ENCODE measurements at places on chromosomes 6 and 20. TPM values are rescaled to one million over a fixed set of nuclear protein-coding genes. Genes with fewer than 3 reads are reported as not detected.

Gene TREML4
- not detected for total RNA-seq

Gene GCLC
- total RNA-seq = 27.2 TPM

- no peak for DNase-seq
Measured at GRCh38 chr20:37669062-37669772, 24.6 kb upstream of the CTNNBL1 start.

- no peak for DNase-seq
Measured at GRCh38 chr6:90701146-90701781, 114.4 kb upstream of the MAP3K7 start.

- DNase-seq = peak; percentile 85
Measured at GRCh38 chr20:50111120-50111828, 1.7 kb downstream of the UBE2V1 start.

GRCh38 chr20:44856856-44857448 lies 28.6 kb upstream of the YWHAB start:
- DNase-seq = no peak

DNA sequence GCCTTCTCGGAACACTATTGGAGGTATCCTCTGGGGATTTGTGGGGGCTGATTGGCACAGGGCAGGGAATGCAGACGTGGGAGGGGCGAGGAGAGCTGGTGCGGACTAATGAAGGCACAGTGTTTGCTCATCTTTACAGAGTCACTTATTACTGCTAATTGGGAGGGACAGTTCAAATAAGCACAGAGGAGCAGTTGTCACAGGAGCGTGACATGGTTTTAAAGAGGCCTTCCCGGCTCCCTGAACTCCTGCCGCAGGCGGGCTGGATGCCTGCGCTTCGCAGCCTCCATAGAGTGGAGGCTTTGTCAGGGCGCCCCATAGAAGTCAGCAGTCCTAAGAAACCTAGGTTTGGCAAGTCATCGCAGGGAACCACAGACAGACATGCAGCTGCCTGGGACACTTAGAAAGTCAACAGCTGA lies 149.6 kb downstream of the LINC00237 start:
- no peak for DNase-seq

DNA sequence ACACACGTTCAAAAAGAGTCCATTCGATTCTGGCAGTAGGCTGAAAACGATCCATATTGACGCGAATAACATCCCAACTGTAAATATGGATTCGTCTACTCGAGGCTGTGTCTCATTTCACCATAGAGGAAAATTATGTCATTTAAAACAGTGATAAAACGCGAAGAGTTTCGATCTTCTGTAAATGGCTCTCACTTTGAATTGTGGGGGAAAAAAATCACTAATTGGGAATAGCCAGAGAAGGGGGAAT lies 845 bp upstream of the MARCKS start:
- DNase-seq = no peak

Measured in activated CD4-positive, alpha-beta memory T cell treated with anti-CD3 and anti-CD28 coated beads for 36 hours (primary cell).